Tongue (tissue), 3 donors: ENCODE measurements at places on chromosomes 16 and 17. TPM values are rescaled to one million over a fixed set of nuclear protein-coding genes. Genes with fewer than 3 reads are reported as not detected.

BICDL2 gene
- total RNA-seq = 15.8 TPM

KRTAP1-1 gene
- total RNA-seq = not detected

USP43 gene
- 1.0 TPM for total RNA-seq

NPEPPS gene
- 183 TPM for total RNA-seq

HCFC1R1 gene
- total RNA-seq = 13.0 TPM

CRYM gene
- 4.2 TPM for total RNA-seq

ADAMTS18 gene
- 9.2 TPM for total RNA-seq

LRRC37A3 gene
- total RNA-seq = 7.9 TPM

PLEKHM1 gene
- 16.4 TPM for total RNA-seq

MYH2 gene
- 1,036 TPM for total RNA-seq

HEATR9 gene
- not detected for total RNA-seq

VEZF1 gene
- total RNA-seq = 60.8 TPM

TBC1D3H gene
- 2.8 TPM for total RNA-seq

KRT14 gene
- total RNA-seq = 738 TPM

NR1D1 gene
- 2.4 TPM for total RNA-seq

TAF15 gene
- total RNA-seq = 94.0 TPM

SLC22A31 gene
- 0.21 TPM for total RNA-seq

C17orf78 gene
- total RNA-seq = not detected

HASPIN gene
- 2.3 TPM for total RNA-seq

CNEP1R1 gene
- 35.5 TPM for total RNA-seq

CYGB gene
- total RNA-seq = 12.2 TPM

CDH5 gene
- total RNA-seq = 67.7 TPM

SLC5A11 gene
- total RNA-seq = not detected
